Retinal pigment epithelial cell (primary cell): ENCODE measurements at places on chromosomes 16 and 17.

DNA sequence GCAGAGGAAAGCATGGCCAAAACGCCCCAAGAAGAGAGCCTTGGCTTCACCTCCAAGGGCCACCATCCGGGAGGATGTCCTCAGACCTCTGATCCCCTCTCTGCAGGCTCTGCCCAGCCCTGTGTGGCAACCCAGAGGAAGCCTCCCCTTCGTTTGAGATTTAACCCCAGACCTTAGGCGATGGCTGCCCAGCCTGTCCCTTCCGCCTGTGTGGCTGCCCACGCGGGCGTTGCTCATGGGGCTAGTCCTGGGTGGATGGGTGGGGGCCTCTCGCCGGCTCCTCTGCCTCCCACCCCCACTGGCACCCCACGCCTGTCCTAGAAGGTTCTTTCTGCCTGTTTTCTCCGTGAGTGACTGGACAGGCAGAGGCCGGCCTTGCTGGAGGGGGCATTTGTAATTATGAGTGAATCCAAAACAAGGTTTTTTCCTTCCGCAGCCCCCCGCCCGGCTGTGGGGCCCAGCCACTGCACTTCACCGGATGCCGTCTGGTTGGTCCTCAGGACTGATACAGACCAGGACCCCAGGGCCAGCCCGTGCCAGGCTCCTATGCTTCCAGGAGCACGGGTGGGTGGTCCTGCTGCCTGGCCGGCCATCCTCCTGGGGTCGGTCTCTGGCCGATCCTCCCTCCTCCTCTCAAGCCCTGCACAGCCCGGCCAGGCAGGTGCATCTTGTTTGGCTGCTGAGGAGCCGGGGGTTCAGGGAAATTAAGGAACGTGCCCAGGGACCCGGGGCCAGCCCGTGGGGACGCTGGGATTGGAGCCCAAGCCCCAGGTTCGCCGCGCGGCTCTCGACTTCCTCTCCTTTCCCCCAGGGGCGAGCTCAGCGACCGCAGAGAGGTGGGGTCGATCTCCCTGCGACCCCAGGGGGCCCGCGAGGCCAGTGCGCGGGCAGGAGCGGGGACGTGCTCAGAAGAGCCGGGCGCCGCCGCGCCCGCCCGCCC lies at the start of gene TMEM235:
Gene TMEM235 (plus strand): TSS at position 636 of the 940 bp plus-strand sequence. CDS start 393 bp downstream, outside the sequence.
- DNase-seq = no peak

DNA sequence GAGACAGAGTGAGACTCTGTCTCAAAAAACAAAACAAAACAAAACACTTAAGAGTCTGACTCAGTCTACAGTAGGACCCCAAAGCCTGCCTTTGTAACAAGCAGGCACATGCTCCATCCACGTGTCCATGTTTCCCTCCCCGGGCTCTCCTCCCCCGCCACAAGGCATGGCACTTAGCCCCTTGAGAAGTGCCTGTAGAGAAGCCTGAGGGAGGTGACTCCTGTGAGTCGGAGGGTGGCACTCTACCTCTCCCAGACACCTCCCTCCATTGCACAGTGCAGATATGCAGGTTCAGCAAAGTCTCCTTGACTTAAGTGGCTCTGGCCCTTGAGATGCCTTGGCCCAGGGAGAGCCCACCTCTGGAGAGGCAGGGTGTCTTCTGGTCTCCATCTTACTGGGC lies 6.8 kb downstream of the FHOD1 start:
- no peak for DNase-seq

DNA sequence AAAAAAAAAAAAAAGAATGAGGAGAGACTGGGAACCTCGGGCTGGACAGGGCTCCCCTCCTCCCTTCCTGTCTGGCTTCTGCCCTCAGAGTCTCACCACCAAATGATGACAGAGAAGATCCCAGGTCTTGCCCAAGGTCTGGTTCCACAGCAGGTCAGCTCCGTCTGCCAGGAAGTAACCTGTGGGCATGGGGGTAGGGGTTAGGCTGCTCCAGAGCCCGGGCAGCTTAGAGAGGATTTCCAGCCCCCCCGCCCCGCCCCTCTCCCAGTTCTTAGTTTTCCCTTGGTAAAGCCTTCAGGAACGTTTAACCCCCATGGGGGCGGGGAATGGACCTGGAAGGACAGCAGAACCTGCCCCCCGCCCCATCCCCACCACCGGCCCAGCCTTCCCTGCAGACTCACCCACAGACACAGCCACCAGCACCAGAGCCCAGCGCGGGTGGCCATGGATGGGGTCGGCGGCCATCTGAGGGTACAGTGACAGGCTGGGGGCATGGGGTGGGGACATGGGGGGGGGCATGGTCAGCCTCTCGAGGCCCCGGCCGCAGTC lies 700 bp downstream of the TLCD2 start:
- DNase-seq = no peak

GRCh38 chr16:5328546-5328945 lies 231.0 kb upstream of the EEF2KMT start:
- DNase-seq = no peak

DNA sequence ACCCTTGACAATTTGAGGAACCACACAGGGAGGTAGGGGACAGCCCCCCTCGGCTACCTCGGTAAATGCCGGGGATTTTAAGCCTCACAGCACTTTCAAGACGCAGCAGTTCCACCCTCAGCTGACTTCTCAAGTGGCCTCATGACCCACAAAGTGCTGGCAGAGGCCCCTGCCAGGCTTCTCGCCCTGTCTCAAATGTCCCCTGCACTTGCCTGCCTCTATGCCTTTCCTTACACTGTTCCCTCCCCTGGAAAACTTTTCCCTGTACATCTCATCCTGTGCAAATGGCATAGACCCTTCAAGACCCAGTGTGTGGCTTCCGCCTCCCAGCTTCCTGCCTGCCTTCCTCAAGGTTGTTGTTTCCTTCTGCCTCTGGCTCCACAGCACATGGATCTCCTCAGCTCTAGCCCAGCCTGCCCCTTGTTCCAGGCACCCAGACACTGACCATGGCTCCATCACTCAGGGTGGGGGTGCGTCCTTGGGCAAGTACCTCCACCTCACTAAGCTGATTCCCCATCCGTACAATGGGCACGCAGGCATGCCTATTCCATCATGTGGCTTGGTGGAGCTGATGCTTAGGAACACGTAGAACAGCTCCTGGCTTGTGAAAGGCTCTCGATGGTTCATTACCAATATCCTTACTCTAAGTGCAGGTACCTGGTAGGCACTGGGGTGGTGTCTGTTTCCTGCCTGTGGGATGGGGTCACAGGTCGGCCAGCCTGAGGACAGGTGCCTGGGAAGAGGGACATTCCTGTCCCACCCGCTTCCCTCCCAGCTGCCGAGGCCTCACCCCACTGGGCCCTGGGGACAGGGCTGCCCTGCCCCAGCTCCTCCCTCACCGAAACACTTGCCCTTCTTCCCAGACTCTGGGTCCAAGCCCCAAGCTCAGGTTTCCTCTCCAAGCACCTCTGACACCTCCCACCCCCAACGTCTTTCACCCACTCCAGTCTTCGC lies 24.0 kb downstream of the MMP15 start:
- DNase-seq = no peak

DNA sequence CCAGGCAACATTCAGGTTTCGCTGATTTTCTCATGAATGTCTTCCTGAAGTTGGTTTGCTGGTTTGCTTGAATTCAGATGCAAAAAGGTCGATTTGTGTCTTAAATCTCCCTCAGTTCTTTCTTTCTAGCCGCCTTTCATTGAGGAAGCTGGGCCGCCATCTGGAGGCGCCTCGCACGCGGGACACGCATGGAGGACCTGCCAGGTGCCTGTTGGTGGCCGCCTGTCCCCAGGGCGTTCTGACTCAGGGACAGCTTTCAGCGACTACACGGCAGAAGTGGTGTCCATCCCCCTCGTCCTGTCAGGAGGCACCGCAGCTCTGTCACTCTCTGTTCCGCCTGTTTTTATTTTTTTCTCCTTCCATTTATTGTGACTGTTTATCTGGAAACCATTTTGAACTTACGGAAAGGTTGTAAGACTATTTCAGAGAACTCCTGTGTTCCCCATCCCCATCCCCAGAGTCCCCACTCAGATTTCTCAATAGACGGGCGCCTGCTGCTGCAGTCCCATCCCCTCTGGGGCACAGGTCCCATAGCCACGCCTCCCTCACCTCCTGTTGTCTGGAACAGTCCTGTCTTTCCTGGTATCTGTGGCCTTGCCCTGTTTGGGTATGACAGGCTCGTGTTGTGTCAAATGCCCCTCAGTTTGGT lies 33.2 kb downstream of the COX4I1 start:
- no peak for DNase-seq
